ENCODE measurements at places on chromosomes 3 and 15.

DNA sequence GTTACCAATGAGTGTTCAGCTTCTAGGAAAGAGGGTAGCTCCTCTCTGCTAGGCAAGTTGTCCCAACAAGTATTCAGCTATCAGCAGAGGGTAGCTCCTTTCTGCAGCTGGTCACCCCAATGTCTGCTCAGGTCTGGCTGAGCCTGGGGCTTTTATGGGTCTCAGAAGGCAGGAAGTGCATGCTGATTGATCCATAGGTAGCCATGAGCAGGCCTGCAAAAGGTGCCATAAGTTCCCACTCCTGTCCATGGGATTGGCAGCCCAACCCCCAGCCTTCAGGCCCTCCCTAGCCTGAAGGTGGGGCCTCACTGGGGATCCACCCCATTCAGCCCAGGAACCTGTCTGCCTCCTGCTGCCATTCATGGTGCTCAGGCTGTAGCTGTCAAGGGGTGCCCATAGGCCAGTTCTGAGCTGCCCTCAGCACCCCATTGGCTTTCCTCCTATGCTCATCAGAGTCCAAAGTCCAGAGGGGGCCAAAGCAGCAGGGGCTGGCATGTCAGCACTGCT is 34.6 kb upstream of the DNAJC13 start:
- DNase-seq = no peak

- no peak for DNase-seq
Observed at GRCh38 chr3:46517016-46517783, 19.4 kb downstream of the RTP3 start.

GRCh38 chr3:37982331-37982730 is 8.3 kb upstream of the VILL start:
- no peak for DNase-seq

- no peak for DNase-seq
Observed at GRCh38 chr3:127777921-127778656, 44.2 kb downstream of the MGLL start.

- DNase-seq = no peak
Observed at GRCh38 chr3:44513513-44513912, 36.0 kb upstream of the ZNF445 start.

DNA sequence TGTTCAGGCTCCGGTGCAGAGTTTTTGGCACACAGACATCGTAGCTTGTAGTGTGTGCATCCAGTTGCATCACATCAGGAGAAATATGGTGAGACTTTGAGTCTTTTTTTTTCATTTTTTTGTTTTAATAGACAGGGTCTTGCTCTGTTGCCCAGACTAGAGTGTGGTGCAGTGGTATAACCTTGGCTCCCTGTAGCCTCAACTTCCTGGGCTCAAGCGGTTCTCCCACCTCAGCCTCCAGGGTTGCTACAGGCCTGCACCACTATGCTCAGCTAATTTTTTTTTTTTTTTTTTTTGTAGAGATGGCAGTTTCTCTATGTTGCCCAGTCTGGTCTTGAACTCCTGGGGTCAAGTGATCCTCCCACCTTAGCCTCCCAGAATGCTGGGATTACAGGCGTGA is 51.1 kb upstream of the TEX264 start:
- no peak for DNase-seq

DNA sequence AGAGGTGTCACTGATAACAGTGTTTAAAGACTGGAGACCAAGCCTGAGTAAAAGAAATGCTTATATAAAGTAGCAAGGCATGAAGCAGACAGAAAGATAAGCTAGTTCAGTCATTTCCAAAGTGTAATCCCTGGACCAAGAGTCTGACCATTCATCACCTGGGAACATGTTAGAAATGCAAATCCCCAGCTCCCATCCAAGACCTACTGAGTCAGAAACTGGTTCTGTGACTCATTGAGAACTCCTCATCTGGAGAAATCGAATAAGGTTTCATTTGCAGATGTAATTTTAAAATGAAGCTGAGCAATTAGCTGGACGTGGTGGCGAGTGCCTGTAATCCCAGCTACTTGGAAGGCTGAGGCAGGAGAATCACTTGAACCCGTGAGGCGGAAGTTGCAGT is 473.9 kb upstream of the UBE2E2 start:
- no peak for DNase-seq

GRCh38 chr15:80779658-80780415 is 667 bp downstream of the CEMIP start:
- DNase-seq = no peak

DNA sequence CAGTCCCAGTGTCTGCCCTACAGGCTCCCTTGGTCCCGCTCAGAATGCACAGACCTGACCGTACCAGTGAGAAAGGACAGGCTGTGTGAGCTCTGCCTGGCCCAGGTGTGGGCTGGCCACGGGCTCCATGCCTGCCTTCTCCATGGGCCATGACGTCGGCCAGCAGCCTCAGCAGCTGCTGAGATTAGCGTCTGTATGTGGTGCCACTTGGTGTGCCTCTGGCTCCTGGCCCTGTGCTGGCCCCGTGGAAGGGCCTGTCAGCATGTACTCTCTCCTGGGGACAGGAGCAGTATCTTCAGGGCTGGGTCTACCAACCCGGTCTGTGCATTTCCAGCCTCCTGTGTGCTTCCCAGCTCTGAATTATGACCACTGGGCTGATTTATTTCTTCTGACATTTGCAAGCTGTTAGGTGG is 25.7 kb downstream of the KLF13 start:
- DNase-seq = no peak
